ENCODE measurements at places on chromosomes 12 and 14.

- DNase-seq, result no peak
Observed at GRCh38 chr12:85072826-85073225, 36.7 kb downstream of the LRRIQ1 start.

GRCh38 chr14:68741839-68742470 lies 50.9 kb downstream of the ZFP36L1 start:
- DNase-seq, result no peak

DNA sequence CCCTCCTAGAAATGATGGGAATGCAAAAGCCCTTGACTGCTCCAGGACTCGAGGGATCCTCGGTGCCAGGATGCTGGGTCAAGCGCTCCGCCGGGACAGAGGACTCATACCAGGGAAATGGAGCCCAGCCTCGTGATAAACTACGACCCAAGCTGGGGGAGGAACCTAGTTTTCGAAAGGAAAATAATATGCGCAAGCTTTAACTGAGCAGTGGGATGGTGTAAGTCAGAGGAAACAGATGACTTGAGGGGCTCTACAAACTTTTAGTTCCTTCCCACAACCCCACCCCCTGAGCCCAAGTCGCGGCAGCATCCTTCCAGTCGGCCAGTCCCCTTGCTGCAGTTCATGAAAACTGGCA lies 654 bp upstream of the SUPT16H start:
- DNase-seq, result peak; percentile 7

DNA sequence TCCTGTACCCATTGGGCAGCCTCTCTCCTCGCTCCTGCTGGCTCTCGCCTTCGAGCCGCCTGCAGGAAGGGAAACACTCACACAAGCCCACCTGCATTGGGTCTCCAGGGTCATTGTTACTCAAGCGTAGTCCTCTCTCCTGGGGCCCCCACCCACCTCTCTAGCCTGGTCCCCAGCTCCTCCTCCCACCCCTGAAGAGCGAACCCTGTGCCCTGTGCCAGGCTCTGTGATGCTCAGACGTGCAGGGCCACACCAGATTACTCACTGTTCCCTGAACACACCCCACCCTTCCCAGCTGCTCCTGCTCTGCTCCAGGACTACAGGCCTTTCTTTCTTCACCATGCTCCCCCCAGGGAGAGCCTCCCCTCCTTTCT lies 88.1 kb downstream of the NINJ2 start:
- DNase-seq, result no peak

- no peak for DNase-seq
Observed at GRCh38 chr14:71726580-71727021, 205.6 kb upstream of the RGS6 start.

DNA sequence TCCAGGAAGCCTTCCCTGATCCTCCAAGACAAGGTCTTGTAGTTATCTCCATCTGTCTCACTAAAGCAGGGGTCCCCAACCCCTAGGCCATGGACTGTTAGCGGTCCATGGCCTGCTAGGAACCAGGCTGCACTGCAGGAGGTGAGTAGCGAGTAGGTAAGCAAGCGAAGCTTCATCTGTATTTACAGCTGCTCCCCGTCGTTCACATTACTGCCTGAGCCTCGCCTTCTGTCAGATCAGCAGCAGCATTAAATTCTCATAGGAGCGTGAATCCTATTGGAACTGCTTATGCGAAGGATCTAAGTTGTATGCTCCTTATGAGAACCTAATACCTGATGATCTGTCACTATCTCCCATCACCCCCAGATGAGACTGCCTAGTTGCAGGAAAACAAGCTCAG lies 12.4 kb upstream of the NFYB start:
- DNase-seq, result no peak

GRCh38 chr14:71529848-71530247 lies 402.4 kb upstream of the RGS6 start:
- DNase-seq, result no peak

DNA sequence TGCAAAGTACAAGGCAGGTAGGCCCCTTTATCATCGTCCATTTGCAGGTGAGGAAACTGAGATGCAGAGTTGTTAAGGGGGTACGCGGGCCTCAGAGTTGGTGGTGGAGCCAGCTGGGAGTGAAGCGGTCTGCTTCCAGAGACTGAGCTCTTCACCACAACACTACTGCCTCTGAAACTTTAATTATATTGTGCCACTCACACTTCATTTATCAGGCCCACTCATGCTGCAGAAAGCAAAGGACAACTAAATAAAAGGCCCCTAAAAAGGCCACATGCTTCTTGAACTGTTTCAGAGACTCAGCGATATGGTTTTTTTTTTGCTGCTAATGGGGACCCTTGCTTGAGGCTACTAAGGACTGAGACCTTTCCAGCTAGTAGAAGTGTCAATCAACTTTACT lies 153.1 kb downstream of the TTC7B start:
- DNase-seq, result no peak
